ENCODE measurements at places on chromosomes 2 and 18.

DNA sequence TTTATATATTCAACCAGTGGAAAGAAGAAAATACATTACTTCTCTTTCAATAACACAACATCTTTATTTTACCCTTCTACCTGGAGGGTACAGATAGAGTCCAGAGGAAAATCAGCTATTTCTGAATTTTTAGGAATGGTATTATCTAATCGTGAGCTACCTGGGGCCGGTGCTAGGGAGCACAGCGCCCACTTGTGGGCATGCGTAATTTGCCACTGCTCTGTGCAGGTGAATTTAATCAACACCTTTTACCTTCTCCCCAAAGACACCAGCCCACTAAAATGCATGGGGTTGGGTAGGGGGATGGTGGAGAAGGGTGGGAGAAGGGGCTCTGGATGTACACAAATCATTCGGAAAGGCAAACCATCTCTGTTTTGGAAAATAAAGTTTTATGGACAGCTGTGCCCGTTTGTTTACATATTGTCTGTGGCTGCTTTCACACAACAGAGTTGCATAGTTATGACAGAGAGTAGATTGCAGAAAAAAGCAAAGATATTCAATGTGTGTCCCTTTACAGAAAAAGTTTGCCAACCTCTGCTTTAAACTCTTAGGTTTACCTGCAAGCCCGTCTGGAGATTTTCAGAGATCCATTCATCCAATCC is 51.5 kb upstream of the DCC start:
- DNase-seq = no peak

GRCh38 chr2:50491541-50492476 is 540.1 kb downstream of the NRXN1 start:
- DNase-seq = no peak

- DNase-seq = no peak
Measured at GRCh38 chr2:45919711-45920111, 268.2 kb downstream of the PRKCE start.

DNA sequence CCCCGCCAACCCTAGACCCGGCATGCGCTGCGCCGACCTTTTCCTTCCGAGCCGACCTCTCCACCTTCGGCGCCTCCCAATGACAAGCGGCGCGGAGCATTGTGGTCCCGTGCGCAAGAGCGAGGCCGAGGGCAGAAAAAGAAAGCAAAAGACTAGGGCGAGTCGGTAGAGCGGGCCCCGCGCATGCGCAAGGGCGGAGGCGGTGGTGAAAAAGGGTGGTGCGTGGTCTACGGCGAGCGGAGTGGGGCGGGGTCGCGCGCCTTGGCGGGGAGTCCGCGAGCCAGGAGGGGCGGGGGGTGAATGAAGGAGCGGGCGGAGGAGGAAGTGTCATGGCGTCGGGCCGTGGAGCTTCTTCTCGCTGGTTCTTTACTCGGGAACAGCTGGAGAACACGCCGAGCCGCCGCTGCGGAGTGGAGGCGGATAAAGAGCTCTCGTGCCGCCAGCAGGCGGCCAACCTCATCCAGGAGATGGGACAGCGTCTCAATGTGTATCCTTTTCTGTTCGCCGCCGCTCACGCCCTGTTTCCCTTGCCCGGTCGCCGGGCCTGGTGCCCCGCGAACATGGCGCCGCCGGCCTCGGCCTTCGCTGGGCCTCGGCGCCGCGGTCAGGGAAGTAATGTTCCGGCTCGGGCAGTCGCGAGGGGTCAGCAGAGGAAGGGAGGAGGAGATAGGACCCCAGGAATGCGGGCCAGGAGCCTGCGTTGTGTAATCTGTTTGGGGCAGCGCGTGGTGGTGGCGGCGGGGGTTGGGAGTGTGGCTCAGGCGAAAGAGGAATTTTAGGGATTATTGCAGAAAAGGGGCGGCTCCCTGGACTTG is at the start of gene CCNT2:
CCNT2 (plus strand) TSS at position 297 of the 815 bp plus-strand sequence; CDS start at position 330, 33 bp downstream.
- DNase-seq = peak; percentile 100

GRCh38 chr2:203535784-203536585 is 884 bp upstream of the RAPH1 start:
- DNase-seq = no peak

DNA sequence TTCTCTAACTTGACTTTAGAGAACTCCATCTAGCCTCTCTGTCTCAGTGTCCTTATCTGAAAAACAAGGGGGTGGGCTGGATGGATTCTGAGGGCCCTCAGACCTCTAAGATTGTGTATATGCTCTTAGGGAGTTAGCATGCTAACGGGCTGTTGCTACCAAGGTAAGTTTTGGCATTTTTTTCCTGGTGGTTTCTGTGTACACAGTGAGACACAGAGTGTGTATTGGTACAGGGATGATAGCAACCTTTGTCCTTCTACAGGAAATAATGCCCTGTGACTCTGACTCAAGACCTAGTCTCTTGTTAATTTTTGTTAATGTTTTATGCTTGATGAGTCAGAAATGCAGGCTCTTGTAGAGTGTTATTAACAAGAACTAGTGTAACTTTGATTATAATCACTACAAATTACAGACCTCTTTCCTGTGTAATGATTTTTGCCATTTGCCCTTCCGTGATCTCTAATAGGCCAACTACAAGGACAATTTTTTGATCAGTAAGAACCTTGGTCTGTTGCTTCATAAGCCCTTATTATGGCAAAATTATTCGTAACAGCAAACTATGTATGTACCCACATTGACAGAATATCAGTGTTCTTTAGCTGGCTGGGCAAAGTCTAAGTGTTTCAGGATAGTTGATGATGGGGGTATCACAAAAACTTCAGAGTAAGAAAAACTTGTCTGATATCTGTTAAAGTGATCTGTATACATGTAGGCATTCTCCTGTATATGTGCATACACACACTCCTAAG is 89.7 kb downstream of the SPTBN1 start:
- DNase-seq = no peak

- DNase-seq = no peak
Measured at GRCh38 chr2:106977717-106978116, 91.8 kb upstream of the ST6GAL2 start.

DNA sequence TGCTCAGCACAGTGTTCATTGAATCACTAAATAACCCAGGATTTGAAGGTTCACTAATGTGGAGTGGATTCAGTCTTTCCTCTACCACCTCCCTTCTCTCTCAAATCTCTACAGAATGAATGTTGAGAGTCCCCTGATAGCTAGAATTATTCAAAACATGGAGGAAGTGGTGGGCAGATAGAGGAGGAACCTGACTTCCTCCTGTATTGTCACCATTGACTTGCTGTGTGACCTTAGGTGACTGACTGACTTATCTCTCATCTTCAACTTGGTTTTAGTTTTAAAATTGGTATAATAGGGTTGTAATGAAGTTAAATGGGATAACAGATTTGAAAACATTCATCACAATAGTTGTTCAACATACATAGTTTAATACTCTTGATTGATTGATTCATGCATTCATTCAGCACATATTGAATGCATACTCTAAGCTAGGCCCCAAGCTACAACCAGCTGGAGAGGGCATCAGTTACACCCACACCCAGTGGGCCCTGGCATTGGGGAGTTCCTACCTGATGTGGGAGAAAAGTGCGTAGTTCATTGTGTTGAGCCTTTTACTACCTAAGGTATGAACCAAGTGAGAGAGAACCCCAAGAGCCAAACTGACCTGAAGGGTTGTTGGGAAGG is 96.0 kb downstream of the WDR7 start:
- DNase-seq = no peak

DNA sequence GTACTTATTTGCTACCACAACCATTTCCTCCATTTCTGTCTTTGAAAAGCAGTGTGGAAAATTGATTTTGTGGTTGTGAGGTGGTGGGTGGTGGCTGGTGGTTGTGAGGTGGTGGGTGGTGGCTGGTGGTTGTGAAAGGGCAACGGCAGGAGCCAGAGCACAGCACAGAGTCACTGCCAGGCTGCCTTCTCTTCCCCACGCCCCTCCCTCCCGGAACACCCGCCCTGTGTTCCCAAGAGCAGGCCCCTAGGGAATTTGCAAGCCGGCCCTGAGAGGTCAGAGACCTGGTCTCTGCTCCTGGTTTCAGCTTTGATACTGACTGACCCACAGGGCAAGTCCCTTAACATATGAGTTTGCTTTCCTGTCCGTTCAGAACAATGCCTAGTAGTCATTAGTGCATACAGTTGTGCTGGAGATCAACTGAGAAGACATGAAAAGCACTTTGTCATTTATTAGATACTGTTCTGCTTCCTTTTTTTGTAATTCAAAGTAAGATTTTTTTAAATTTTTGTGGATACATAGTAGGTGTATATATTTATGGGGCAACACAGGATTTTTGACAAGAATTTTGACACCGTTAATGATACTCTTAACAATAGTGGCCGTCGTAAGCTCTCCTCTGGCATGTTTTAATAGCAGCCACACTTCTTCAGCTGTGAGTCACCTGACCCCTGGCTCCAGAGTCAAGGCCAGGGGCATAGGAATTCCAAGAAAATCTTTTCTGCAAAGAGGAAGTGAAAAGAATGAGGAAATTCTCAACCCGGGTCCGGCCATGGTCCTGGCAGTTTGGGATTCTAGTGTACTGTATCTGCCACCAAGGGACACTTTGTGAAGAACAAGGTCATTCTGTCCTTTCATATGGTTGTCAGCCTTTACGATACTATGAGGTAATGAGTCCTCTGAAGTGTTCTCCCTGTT is 53.2 kb downstream of the ITGA6 start:
- no peak for DNase-seq

- DNase-seq = no peak
Measured at GRCh38 chr2:80392441-80392840, 87.9 kb upstream of the LRRTM1 start.

- DNase-seq = no peak
Measured at GRCh38 chr2:189685540-189686229, 11.2 kb downstream of the ANKAR start.

GRCh38 chr18:28757466-28758008 is 580.6 kb upstream of the CDH2 start:
- no peak for DNase-seq

DNA sequence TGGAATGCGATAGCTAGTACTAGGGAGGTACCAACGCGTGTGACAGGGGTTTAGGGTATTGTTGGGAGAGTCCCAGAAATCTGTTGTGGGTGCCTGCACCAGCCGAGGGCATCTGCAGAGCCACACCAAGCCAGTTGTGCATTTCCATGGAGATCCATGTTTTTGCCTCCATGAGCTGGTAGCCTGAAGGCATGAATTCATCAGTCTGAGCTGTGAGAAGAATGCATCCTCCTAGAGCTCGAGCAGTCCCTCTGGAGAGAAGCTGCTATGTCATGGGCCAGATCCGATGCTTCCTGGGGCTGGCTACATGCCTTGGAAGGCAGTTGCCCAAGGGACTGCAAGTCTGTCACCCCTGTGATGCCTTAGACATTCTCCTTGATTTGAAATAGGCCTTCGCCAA is 57.9 kb downstream of the LIPG start:
- no peak for DNase-seq

DNA sequence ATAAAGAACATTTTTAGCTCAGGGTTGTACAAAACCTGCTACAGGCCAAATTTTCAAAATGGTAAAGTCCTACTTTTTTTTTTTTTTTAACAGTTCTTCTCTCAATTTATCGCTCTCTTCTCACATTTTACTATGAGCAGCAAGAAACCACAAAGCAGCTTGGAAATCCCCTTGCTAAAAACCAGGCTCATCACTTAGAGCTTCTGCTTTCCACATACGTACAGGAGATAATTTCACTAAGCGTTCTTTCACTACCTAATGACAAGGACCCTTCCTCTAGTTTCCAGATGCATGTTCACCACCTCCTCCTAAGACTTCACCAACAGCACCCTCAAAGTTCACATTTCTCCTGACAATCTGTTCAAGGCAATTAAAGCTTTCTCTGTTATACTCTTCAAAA is 294.9 kb upstream of the CYRIA start:
- no peak for DNase-seq

DNA sequence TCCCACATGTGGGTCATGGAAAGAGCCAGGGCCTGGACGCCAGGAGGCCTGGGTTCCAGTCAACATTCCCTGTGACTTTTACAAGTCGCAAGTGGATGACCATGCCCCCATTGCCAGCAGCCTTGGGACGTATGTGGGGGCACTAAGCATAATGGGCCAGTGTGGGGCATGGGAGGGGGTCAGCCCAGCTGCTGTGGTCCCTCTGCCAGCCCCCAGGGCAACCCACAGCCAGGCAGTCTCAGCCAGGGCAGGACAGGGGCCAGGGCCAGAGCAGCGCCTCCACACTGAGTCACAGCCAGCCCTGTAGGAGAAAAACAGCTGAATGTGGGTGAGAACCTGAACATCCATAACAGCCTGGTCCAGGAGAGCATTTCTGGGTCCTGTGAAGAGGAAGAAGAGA is 173.2 kb downstream of the GFPT1 start:
- no peak for DNase-seq

GRCh38 chr2:56505885-56506284 is 322.1 kb downstream of the CCDC85A start:
- no peak for DNase-seq

DNA sequence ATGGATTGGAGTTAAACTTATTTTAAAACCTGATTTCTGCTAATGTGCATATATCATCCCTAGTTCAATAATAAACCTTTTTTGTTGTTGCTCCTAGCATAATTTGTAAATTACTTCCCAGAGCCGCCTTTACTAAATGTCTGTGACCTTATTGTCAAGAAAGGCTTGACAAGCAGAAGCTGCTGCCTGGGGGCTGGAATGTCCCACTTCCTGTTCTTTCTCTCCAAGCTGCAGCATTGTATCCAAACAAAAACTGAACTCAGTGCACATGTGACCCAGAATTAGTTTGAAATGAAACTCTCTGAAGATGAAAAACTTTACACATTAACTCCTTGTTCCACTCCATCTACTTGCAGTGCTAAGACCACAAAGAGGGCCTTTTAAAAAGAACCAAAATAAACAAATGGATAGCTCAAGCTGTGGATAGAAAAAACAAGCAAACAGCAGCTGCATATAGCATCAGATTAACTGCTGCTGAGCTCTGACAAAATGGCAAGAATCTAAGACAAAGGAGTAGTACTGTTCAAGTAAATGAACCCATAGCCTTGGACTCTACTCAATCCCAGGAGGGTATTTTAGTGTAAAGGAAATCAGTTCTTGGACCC is 99.8 kb upstream of the NEUROD1 start:
- no peak for DNase-seq

GRCh38 chr2:233926806-233927205 is 9.6 kb downstream of the TRPM8 start:
- no peak for DNase-seq

GRCh38 chr2:200761266-200761665 is 50.4 kb upstream of the BZW1 start:
- no peak for DNase-seq

DNA sequence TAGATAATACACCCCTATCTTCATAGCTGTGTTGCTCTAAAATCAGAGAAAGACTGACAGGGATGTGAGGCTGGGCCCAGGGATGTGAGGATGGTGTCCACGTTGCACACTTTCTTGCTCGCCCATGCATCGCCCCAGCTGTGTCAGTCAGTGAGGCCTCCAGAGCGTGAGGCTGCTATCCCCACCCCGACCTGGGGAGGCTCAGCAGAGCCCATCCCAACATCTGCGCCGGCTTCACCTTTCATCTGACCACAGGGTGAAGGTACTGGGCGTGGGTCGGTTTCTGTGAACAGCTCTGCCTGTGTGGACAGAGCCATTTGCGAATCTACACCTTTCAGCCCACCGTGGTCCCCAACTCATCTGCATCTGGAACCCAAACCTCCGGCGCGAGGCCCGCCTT is 255.7 kb downstream of the HDAC4 start:
- DNase-seq = no peak

- no peak for DNase-seq
Measured at GRCh38 chr18:3653263-3653850, 203.4 kb downstream of the TGIF1 start.
